ENCODE measurements at places on chromosomes 4 and X. TPM values are rescaled to one million over a fixed set of nuclear protein-coding genes. Genes with fewer than 3 reads are reported as not detected.

DNA sequence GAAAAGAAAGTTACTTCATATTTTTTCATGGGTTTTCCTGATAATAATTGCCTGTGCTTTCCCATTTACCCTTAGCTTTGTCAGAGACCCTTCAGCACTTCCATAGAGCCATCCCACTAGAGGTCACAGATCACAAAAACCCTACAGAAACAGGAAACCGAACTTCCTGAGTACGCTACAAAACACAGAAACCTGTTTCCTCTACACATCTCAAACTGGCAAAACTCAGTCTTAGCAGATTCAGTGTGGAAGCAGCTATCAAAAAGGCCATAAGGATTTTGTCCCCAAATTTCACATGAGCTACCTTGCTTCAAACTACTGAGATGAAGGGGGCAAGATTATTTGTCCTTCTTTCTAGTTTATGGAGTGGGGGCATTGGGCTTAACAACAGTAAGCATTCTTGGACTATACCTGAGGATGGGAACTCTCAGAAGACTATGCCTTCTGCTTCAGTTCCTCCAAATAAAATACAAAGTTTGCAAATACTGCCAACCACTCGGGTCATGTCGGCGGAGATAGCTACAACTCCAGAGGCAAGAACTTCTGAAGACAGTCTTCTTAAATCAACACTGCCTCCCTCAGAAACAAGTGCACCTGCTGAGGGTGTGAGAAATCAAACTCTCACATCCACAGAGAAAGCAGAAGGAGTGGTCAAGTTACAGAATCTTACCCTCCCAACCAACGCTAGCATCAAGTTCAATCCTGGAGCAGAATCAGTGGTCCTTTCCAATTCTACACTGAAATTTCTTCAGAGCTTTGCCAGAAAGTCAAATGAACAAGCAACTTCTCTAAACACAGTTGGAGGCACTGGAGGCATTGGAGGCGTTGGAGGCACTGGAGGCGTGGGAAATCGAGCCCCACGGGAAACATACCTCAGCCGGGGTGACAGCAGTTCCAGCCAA lies at the start of gene MMRN1:
Gene MMRN1 (plus strand): TSS at position 206 of the 902 bp plus-strand sequence. CDS start 118 bp downstream, at position 324.
- no peak for DNase-seq

DNA sequence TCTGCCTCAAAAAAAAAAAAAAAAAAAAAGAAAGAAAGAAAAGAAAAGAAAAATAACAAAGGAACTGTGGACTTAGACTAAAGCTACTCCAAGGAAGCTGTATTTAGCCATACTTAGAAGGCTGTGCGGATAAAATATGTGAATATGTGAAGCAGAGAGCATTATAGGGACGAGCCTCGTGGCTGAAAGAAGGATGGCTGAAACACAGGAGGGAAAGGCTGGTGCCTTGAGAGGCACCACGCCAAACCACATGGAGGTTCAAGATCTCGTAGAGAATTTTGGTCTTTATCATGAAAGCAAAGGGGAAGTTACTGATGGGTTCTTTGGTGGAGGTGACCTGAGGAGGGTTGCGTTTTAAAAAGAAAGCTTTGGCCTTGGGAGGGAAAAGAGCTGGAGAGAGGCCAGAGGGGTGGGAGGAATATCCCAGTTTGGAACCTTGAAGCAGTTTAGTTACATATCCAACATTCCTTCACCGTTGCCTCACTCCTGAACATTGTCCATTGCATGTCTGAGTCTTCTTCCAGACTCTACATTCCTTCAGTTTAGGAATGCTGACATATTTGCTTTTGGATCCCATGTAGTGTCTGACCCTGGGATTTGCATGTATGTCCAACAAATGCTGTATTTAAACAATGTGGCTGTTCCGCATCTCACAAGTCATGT lies 82.5 kb downstream of the CPE start:
- DNase-seq: no peak

GRCh38 chr4:24395937-24396336 lies 188.4 kb downstream of the DHX15 start:
- no peak for DNase-seq

- DNase-seq: no peak
Observed at GRCh38 chr4:127196655-127197352, 436.0 kb upstream of the INTU start.

The DCAF8L2 gene
- total RNA-seq: not detected

GRCh38 chr4:3074846-3075651 lies 568 bp downstream of the HTT start:
- DNase-seq: no peak

The PCDH7 gene
- 0.93 TPM for total RNA-seq

DNA sequence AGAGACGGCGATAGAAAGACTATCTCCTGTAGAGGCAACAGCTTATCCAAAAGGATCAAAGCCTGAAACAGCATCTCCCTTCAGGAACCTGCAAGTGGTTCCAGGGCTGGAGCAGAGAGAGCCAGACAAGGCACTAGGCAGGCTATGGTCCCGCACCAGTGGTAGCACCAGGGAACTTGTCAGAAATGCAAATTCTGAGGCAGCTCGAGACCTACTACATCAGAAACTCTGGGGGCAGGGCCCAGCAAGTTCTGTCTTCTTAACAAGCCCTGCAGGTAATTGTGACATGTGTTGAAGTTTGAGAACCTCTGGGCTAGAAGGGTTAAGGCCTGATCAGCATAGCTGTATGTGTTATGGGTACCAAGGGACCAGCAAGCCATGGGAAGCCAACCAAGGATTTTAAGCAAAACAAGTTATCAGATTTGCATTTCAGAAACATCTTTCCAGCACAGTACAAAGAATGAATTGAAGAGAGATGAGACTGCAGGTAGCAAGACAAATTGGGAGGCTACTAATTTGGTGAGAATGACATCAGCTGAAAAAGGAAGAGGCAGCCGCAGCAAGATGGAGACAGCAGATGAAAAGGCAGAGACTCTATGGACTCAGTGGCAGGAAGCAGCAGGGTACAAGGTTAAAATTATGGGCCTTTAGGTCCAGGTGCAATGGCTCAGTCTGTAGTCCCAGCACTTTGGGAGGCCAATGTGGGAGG lies 139.7 kb downstream of the TSPAN5 start:
- DNase-seq: no peak

DNA sequence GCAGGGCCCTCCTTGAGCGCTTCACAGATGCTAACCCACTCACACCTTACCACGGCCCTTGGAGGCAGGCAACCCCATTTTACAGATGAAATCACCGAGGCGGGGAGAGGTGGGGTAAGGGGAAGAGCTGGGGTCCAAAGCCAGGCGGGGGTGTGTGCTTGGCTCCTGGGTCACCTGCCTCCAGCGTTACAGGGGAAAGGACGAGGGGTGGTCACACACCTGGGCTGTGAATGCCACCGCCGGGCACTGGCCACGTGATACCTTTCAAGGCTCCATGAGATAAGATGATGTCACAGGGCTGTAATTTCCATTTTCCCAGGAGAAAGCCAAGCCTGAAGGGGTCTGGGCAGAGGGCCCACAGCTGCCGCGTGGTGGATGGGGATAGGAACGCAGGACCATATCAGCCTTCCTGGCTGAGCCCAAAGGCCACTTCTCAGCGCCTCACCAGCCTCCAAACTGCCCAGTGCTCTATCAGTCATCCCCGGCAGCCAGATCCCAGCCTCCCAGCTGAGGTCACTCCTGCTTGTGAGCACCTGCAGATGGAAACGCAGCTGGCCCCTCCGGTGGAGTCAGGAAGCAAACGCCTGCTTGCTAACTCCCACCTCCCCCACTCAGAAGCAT lies 62.4 kb upstream of the CRMP1 start:
- peak; percentile 85 for DNase-seq

The LGI2 gene
- 6.1 TPM for total RNA-seq
